ENCODE measurements at places on chromosomes 4 and X. TPM values are rescaled to one million over a fixed set of nuclear protein-coding genes. Genes with fewer than 3 reads are reported as not detected.
A peak's percentile ranks its signal among the peaks of the same experiment; 100 is the strongest.

- no peaks in the 10 kb centered on the region for H3K36me3 ChIP-seq
- H3K4me3 ChIP-seq = no peak overlapping the region
- H3K27me3 ChIP-seq = no peaks in the 10 kb centered on the region
- no peaks in the 10 kb centered on the region for H3K4me1 ChIP-seq
- H3K27ac ChIP-seq = no peak overlapping the region
- no peak for DNase-seq
These were observed 127.6 kb upstream of the HHIP start for GRCh38 chr4:144518181-144518895.

DNA sequence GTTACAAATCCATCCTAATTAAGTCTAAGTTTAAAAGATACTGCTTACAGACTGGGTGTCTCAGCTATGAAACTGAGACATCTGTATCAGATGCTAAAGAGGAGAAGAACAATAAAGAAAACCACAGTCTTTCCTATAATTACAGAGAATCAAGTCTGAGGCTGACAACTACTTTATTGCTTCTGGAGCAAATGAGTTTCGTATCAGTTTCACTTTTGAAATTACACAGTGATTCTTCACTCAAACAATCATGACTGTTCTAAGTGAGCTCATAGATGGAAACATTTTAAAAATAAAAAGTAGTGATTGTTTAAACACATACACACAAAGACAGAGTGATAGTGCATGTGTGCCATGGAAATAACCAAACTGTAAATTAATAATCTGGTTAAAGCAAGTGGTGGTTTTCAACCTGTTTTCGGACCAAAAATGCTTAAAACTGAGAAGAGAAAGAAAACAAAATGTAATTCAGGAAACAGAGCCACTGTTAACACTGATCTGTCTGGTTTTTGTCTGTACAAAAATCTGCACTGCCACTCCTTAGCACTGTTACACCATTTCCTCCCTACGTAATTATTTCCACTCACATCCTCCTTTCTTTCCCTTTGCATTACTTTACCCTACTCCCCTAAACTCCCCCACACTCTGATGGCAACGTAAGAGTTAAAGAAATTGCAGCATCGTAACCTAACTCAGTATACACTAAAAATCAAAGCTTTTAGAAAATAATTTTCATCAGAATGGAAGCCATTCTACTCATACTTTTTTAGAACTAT lies 12.5 kb downstream of the RFC1 start:
- peak overlapping the region; percentile 21 for H3K4me3 ChIP-seq
- no peak for DNase-seq
- H3K36me3 ChIP-seq = peaks cover 3% of the 10 kb centered on the region
- no peaks in the 10 kb centered on the region for H3K4me1 ChIP-seq
- H3K27me3 ChIP-seq = no peaks in the 10 kb centered on the region
- H3K27ac ChIP-seq = peak overlapping the region; percentile 70

DNA sequence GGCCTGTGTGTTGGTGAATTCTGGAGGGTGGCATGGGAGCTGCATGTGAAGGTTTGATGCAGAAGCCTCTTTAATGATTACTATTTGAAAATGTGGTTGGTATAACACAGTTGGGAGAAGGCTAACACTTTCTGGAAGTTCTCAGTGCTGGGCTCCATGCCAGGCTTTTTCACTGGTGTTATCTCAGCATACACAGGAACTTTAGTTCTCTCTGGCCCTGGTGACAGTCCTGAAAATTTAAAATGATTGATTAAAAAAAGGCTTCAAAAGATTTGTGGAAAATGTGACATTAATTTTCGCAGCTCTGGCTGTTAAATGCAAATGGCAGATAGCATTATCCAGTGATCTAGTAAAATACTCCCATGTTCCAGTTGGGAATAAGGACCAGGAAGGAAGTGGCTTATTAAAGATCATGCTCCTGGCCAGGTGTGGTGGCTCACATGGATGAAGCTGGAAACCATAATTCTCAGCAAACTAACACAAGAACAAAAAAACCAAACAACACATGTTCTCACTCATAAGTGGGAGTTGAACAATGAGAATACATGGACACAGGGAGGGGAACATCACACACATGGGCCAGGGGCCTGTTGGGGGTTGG lies 36.6 kb downstream of the DIPK2B start:
- no peaks in the 10 kb centered on the region for H3K36me3 ChIP-seq
- no peak overlapping the region for H3K27ac ChIP-seq
- no peak overlapping the region for H3K4me3 ChIP-seq
- DNase-seq = no peak

GRCh38 chrX:151505796-151506195 lies 57.7 kb upstream of the PASD1 start:
- no peak overlapping the region for H3K27ac ChIP-seq
- H3K27me3 ChIP-seq = no peaks in the 10 kb centered on the region
- no peaks in the 10 kb centered on the region for H3K36me3 ChIP-seq
- H3K4me1 ChIP-seq = no peaks in the 10 kb centered on the region

DNA sequence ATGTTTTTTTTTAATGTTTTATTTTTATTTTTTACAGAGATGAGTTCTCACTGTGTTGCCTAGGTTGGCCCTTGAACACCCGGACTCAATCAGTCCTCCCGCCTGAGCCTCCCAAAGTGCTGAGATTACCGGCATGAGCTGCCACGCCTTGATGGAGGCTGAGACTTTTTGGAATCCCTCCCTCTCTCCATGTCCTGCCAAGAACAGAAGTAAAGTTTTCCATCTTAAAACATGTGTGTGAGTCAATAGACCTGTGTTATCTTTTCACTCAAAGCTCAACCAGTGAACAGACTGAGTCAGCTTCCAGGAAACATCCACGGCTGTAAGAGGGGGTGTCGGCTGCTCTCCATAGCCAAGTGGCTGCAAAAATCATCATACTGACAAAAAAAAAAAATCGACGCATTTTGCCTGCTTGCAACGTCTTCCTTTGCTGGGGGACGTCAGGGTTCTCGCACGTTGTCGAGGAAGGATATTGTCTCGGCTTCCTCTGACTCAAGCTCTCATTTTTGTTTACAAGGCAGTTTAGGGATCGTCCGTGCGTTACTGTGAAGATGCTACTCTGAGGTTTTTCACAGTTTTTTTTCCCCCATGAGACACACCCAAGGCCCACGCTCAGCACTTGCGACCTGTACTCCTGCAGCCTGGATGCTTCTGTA lies 10.0 kb upstream of the ASMTL start:
- no peak for DNase-seq
- no peaks in the 10 kb centered on the region for H3K36me3 ChIP-seq
- H3K4me3 ChIP-seq = no peak overlapping the region
- H3K4me1 ChIP-seq = no peaks in the 10 kb centered on the region
- H3K27me3 ChIP-seq = no peaks in the 10 kb centered on the region
- H3K27ac ChIP-seq = no peak overlapping the region

DNA sequence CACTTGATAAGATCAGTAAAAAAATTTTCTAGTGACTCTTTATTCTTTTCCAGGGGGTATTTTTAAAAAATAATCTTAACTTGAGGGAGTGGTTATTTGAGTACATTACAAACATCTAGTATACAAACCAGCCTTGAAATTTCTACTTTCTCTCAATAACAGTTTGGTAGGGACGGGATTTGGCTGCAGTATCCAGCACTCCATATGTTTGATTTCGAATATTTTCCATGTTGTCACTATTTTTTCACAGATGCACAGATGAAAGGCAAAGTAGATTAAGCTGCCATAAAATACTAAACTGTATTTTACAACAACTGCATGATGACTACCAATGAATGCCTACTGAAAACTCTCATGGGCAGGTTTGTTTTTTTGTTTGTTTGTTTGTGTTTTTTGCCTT lies 225.0 kb downstream of the COX7B2 start:
- H3K4me1 ChIP-seq = no peaks in the 10 kb centered on the region

DNA sequence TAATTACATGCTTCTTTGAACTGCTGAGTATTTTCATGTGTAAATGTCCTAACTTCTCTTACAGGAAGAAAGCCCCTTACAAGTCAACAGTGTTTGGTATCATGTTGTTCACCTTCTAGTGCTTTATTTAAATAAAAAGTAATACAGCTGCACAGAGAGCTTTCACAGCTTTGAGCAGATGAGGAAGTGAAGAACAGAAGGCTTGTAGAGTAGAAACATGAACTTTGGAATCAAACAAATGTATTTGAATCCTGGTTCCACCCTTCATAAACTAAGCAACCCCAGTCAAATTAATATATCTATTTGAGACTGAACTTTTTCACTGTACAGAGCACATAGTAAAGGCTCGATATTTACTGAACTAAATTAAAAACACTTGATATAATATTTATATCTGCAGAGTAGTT lies 120.5 kb downstream of the CAMK2D start:
- H3K4me1 ChIP-seq = peaks cover 5% of the 10 kb centered on the region
- DNase-seq = no peak
- H3K36me3 ChIP-seq = no peaks in the 10 kb centered on the region
- no peak overlapping the region for H3K27ac ChIP-seq
- H3K27me3 ChIP-seq = no peaks in the 10 kb centered on the region

DNA sequence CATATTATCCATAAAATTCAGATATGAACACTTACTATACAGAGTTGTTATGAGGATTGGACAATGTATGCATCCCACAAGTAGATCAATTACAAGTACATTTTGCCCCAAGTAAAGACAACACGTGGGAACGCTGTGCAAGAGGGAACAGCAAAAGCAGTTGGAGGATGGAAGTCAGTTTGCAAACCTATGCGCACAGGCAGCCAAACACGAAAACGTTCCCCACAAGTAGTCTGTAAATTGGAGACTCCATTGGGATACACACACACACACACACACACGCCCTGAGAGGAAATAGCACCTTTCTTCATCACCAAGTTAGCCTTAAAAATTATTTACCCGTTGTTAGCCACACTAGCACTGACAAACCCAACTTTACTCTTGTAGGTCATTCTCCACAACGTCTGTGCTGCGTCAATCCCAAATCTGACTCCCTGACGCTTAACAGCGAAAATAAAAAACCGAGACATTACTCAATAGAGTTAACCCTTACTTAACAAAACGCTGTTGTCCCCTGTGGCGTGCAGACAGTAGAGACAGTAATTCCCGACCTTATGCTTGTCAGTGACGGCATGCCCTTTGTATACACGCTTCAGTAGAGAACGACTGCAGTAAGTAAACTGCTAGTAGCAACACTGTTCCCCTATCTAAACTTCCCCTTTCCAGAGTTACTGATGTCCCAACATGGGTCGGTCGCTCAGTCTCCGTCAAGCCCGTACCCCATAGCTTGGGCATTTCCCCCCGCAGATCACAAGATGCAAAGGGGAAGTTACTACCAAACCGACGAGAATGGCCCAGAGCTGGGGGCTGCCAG lies 730 bp downstream of the MANBA start:
- H3K36me3 ChIP-seq = no peaks in the 10 kb centered on the region
- H3K4me3 ChIP-seq = peak overlapping the region; percentile 64
- H3K4me1 ChIP-seq = no peaks in the 10 kb centered on the region

Gene PHOX2B
- total RNA-seq = not detected

Gene EREG
- total RNA-seq = not detected

Gene IL3RA
- 8.2 TPM for total RNA-seq

Gene GLOD5
- total RNA-seq = not detected

Gene SYNPO2
- total RNA-seq = 144 TPM

Gene GYPB
- not detected for total RNA-seq
